Large intestine (tissue), 12 donors: ENCODE measurements at places on chromosomes 3 and 15. TPM values are rescaled to one million over a fixed set of nuclear protein-coding genes. Genes with fewer than 3 reads are reported as not detected.
A peak's percentile ranks its signal among the peaks of the same experiment; 100 is the strongest.

DNA sequence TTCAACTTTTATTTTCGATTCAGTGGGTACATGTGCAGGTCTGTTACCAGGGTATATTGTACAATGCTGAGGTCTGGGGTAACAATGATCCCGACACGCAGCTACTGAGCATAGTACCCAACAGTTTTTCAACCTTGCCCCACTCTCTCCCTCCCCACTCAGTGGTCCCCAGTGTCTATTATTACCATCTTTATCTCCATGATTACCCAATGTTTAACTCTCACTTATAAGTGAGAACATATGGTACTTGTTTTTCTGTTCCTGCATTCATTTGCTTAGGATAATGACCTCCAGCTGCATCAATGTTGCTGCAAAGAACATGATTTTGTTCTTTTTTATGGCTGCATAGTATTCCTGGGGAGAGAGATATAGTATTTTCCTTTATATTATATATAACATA lies 75.7 kb upstream of the EPHB3 start:
- DNase-seq = no peak
- no peak overlapping the region for H3K4me3 ChIP-seq
- peaks cover 37% of the 10 kb centered on the region for H3K27me3 ChIP-seq

- no peaks in the 10 kb centered on the region for H3K4me1 ChIP-seq
- no peaks in the 10 kb centered on the region for H3K27me3 ChIP-seq
- no peak overlapping the region for H3K27ac ChIP-seq
- no peak for DNase-seq
Observed at GRCh38 chr3:74766405-74766804, 151.9 kb upstream of the CNTN3 start.

DNA sequence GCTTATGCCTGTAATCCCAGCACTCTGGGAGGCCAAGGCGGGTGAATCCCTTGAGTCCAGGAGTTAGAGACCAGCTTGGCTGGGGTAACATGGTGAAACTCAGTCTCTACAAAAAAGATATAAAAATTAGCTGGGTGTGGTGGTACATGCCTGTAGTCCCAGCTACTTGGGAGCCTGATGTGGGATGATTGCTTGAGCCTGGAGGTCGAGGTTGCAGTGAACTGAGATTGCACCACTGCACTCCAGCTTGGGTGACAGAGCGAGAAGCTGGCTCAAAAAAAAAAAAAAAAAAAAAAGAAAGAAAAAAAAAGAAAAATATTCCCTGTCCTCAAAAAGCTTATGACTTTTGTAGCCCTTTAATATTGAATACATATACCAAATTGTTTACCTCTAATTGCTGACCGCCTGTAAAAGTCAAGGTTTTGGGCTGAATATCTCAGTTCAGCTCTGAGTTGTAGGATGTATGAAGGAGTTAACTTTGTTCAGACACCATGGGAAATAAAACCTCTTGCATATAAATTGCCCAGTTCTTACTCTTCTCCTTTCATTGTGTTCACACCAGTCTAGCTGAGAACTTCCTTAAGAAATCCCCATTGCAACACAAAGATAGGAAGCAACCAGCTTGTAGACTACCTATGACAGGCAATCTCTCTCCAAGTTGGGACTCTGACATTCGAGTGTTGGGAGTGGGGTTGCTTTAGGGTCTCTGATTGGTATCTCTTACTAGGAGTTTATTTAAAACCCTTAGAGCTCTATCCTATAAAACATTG lies 97.6 kb upstream of the RASGRP1 start:
- no peak overlapping the region for H3K27ac ChIP-seq
- no peaks in the 10 kb centered on the region for H3K27me3 ChIP-seq
- no peaks in the 10 kb centered on the region for H3K4me1 ChIP-seq
- DNase-seq = no peak
- H3K4me3 ChIP-seq = no peak overlapping the region

GRCh38 chr3:189941125-189941524 lies 179.6 kb downstream of the P3H2 start:
- no peaks in the 10 kb centered on the region for H3K27me3 ChIP-seq
- H3K27ac ChIP-seq = peak overlapping the region; percentile 36
- H3K4me3 ChIP-seq = no peak overlapping the region
- peaks cover 12% of the 10 kb centered on the region for H3K4me1 ChIP-seq
- peak; percentile 49 for DNase-seq

Gene SHC4
- 1.7 TPM for polyA plus RNA-seq

DNA sequence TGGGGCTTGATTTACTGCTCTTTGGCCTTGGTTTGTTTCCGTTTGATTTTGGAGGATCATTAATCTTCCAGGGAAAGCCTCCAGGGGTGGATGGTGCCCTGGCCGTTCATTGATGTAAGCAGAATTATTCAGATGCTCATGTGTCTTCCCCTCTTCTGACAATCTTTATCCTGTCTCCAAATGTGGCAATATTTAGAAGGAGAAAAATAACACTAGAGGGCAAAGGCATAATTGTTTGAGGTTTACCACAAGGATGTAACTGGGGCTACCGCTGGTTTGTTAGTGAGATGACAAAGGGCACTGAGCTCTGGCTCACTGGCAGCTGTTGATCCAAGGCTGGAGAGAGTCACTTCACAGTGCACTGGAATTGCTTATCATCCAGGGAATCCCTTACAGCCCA lies 18.2 kb upstream of the PLCL2 start:
- no peak overlapping the region for H3K27ac ChIP-seq
- H3K36me3 ChIP-seq = no peaks in the 10 kb centered on the region
- no peaks in the 10 kb centered on the region for H3K4me1 ChIP-seq
- H3K27me3 ChIP-seq = no peaks in the 10 kb centered on the region

Gene PODXL2
- polyA plus RNA-seq = 10.9 TPM

DNA sequence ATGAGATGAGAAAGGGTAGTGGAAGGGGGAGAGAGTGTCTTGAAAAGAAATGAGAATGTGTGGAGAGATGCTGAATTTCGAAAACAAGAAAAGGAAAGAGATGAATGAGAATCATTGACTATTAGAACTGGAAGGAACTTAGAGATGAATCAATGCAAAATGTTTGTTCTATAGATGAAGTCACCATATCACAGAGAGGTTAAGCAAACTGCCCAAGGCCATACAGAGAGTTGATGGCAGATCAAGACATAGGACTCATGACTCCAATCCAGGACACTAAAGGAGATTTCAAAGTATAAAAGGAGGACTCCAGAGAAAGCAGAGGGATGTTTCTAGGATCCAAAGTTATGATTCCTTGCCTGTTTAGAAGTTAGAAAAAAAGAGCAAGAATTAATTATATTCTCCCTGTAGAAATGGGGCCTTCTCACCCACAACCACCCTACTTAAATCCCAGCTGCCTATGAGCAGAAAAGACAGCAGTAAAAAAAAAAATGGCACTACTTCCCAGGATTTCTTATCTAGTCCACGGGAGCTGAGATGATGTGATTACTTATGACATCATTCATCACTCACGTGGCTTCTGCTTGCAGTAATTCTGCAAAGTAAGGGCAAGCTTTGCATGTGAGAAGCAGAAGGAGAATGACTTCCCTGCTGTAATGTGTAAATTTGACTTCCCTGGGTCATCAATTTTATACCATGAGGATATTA lies 210.8 kb upstream of the MRPL3 start:
- no peaks in the 10 kb centered on the region for H3K36me3 ChIP-seq
- no peak overlapping the region for H3K27ac ChIP-seq
- DNase-seq = no peak

DNA sequence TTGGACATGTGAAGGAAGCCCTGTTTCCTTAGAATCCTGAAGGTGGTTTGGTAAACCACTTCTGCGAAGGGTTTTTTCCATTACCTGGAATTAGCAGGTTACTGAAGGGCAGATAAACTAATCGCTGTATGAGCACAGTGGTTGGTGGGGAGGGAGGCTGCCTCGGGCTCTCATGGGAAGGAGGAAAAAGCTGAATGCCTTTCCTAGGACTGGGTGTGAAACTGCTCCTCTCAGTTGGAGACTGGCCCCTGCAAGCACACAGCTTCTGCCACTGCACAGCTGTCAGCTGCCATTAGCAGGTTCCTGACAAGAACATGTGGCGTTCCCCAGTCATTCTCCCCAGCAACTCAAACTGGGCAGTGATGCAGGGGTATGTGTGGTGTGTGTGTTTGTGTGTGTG lies 376.3 kb downstream of the GAP43 start:
- H3K4me1 ChIP-seq = no peaks in the 10 kb centered on the region
- no peaks in the 10 kb centered on the region for H3K27me3 ChIP-seq
- no peak overlapping the region for H3K4me3 ChIP-seq
- H3K27ac ChIP-seq = no peak overlapping the region
- no peaks in the 10 kb centered on the region for H3K36me3 ChIP-seq

- no peak for DNase-seq
- no peaks in the 10 kb centered on the region for H3K36me3 ChIP-seq
- no peaks in the 10 kb centered on the region for H3K4me1 ChIP-seq
- no peak overlapping the region for H3K27ac ChIP-seq
- no peaks in the 10 kb centered on the region for H3K27me3 ChIP-seq
- H3K4me3 ChIP-seq = no peak overlapping the region
Observed at GRCh38 chr3:28761375-28761774, 412.8 kb upstream of the AZI2 start.

DNA sequence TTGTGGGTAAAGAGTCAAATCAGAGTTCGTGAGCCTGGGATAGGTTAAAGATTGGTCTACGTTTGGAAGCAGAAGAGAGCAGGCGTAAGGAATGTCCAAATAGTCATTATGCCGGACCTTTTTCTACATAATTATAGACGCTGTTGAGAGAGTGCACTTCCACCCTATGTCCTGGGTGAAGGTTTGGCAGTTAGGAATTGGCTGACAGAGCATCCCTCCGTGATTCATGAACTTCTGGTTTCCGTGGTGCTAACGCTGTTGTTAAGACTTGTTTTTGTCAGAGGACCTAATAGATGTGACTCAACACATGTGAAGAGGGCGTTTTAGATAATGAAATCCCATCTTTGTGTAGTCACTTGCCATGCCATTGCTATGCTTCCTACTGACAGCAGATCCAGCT lies 1.1 kb downstream of the EAF1 start:
- H3K27ac ChIP-seq = no peak overlapping the region
- peak overlapping the region; percentile 92 for H3K4me3 ChIP-seq
- H3K4me1 ChIP-seq = no peaks in the 10 kb centered on the region

GRCh38 chr3:125375950-125376679 lies 990 bp upstream of the ZNF148 start:
- peaks cover 21% of the 10 kb centered on the region for H3K4me1 ChIP-seq
- no peaks in the 10 kb centered on the region for H3K27me3 ChIP-seq
- DNase-seq = no peak
- H3K27ac ChIP-seq = peak overlapping the region; percentile 88
- peaks cover 2% of the 10 kb centered on the region for H3K36me3 ChIP-seq
- H3K4me3 ChIP-seq = peak overlapping the region; percentile 89

DNA sequence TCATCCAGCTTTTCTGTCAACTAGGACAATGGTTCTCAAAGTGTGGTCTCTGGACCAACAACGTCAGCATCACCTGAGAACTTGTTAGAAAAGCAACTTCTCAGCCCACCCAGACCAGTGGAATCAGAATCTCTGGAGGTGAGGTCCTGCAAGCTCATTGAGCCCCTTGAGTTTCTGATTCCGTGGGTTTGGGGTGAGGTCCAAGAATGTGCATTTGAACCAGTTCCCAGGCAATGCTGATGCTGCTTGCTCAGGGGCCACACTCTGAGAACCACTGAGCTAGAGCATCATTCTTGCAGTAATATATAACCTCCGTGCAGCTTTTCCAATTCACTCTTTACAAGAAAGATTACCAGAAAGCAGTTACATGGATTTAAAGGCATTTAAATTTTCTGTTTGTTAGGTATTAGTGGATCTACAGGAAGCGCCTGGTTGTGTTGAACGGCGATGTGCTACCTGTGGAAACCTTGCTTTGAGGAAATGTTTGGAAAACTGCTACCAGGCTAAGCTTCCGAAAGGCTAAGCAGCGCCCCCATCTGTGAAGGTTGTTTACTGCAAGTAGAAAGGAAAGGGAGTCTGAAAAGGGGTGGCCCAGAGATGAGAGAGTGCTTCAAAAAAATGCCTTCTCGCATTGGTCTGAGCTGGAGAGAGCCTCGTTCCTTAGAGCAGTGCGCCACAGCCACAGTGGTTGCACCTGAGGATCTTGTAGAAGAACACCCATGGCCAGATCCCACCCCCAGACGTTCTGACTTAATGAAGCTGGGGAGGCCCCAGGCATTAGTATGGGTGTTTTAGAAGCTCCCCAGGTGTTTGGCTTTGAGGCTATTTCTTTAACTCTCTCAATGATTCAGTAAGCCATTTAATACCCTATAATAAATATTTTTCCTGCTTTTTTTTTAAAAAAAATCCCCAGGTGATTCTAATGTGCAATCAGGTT lies 50.0 kb downstream of the RLBP1 start:
- H3K27me3 ChIP-seq = no peaks in the 10 kb centered on the region
- peaks cover 21% of the 10 kb centered on the region for H3K36me3 ChIP-seq
- peak; percentile 33 for DNase-seq
- H3K4me1 ChIP-seq = no peaks in the 10 kb centered on the region

- no peaks in the 10 kb centered on the region for H3K36me3 ChIP-seq
- H3K27me3 ChIP-seq = no peaks in the 10 kb centered on the region
- no peaks in the 10 kb centered on the region for H3K4me1 ChIP-seq
Observed at GRCh38 chr15:29420188-29420587, 150.6 kb upstream of the NSMCE3 start.

DNA sequence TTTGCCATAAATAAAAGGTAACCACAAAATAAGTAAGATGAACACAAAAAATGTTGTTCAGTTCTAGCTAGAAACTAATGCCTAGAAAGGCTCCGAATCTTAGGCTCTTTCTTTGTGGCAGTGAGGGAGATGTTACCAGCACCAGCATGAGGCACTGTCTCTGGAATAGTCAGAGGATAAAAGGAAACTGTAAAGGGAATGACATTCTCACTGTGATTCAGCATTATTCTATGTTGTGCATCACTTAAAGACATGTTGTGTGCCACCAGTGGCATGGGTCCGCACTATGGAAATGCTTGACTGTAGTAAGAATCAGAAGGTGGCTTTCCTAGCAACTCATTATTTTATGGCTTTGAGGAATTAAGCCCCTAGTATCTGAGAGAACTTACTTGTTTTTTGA lies 70.8 kb downstream of the SEC22A start:
- H3K4me1 ChIP-seq = no peaks in the 10 kb centered on the region
- H3K27me3 ChIP-seq = no peaks in the 10 kb centered on the region
- no peak overlapping the region for H3K27ac ChIP-seq

DNA sequence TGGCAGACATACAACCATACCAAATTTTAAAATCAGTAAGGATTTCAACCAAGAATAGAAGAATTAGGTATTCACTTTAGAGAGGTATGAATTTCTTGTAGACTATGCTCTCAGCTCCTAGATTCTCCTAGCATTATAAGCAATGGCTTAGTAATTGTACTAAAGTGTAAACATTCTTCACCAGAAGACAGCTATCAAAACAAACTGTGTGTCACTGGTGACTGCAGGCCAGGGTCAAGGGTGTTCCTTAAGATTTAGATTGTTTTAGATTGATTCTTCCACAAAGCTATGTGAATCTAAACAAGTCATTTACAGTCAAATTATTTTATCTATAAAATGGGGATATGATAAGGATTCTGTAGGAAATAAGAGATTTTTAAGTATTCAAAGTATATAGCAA lies 23.1 kb upstream of the GP5 start:
- H3K4me3 ChIP-seq = no peak overlapping the region
- no peak for DNase-seq
- no peaks in the 10 kb centered on the region for H3K27me3 ChIP-seq
- peaks cover 31% of the 10 kb centered on the region for H3K36me3 ChIP-seq
- no peak overlapping the region for H3K27ac ChIP-seq

Gene KIF15
- polyA plus RNA-seq = 7.6 TPM

DNA sequence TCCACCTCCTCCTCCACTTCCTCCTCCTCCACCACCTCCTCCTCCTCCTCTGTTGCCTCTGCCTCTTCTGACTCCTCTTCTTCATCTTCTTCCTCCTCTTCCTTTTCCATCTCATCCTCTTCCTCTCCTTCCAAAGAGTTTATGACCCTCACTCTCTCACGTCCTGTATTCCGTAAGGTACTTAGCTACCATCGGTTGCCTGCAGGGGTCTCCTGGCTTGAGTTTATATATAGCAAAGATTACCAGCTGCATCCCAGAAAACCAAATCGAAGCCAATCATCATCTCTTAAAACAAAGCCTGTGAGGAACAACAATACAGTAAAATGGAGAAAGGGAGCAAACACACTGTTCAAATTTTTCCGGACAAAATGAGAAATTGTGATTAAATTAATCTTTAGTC lies 317.4 kb downstream of the C3orf38 start:
- no peak overlapping the region for H3K4me3 ChIP-seq
- no peaks in the 10 kb centered on the region for H3K27me3 ChIP-seq
- DNase-seq = no peak
